Non-pigmented ciliary epithelial cell (primary cell): ENCODE measurements at places on chromosomes 7 and 10.

- DNase-seq, result no peak
These were observed 248.6 kb downstream of the SH2D4B start for GRCh38 chr10:80786322-80786721.

DNA sequence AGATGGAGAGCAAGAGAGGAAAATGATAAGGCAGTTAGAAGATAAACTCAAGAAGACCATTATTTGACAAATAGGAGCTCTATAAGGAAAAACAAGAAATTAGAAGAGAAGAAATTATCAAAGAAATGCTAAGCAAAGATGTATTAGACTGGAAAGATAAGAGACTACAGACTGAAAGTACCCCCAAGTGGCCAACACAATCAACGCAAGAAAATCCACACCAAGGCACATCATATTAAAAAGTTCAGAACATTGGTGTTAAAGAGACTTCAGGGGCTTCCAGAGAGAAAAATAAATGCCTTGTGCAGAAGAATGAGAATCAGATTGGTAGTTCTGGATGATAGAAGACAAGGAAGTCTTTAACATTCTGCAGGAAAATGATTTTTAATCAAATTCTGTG lies 46.0 kb downstream of the SH2D4B start:
- no peak for DNase-seq

DNA sequence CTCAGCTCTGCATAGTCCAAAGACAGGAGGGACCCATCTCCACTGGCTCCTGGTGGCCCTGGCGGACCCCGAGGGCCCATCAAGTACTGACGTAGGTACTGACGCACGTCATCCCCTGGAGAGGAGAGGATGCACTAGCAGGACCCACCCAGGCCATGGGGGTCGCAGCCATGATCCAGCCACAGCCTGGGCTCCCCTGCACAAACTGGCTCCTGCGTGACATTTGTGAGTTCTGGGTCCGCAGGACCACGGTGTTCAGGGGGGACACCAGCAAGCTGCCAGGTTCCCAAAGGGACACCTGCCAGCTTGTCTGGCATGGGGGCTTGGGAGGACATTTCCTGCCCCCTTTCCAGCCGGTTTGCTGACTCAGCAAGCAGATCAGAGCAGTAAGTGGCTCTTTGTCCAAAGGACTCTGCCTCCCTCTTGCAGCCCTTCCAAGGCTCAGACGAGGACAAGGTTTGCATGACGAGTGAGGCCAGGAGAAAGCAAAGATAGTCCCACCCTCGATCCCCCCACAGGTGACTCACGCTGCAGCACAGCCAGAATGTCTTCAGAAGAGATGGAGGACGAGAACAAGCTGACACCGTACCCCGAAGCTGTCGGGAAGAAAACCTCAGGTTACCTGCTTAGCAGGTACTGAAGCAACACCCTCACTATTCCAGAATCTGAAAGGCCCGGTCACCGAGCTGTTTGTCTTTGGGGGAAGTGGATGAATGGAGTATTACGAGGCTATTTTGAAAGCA lies 49.0 kb downstream of the COL17A1 start:
- DNase-seq, result no peak

DNA sequence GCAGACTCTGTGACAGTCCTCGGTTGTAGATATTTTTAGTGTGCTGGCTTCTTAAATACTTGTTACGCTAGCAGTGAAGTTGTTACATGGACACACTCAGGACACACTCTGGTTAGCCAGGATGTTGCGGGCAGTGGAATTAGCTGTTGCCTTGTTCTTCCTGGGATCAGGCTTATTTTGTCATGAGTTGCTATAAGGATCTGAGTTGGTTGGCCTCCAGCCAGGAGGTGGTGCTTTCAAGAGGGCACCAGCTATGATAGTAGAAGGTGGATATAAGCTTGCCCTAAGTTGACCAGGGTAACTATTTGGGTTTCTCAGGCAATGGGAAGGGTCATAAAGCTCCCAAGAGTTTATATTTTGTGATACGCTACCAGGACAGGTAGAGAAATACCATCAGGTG lies 150.1 kb upstream of the C1GALT1 start:
- no peak for DNase-seq
